ENCODE measurements at places on chromosomes 12 and 14.

GRCh38 chr12:818733-819132, 66.4 kb downstream of the WNK1 start:
- no peak for DNase-seq

DNA sequence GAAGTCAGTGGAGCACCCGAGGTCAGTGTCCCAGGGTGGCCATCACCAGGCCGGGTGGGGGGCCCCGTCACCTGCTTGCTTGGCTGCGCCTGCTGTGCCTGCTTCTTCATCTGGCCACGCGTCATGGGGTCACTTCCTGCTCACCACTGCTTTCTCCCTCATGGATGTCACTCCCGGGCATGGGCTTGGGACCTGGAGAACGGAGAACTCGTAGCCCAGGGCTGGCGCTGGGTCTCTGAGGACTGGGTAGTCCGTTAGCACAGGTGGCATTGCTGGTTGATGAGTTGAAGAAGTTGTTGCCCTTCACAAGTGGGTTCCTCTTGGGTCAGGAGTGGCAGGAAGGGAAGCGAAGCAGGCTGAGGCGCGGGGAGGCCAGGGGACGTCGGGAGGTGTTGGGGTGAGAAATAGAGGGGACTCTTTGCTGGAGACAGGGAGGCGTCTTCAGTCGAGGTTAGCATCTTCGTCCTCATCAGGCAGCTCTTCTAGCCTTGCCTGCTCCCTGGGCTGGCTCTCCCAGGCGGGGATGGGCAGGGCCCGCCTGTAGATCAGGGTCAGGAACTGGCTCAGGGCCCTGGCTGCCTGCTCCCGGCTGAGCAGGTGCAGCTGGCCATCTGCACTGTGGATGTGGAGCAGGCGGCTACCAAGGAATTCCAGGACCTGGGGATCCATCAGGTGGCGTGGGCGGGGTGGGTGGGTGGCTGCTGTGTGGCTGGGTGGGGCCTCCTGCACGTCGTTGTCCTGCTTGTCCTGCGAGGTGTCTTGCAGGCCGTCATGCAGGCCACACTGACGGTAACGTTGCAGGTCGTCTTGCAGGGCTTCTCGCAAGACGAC, 23.0 kb downstream of the RTL1 start:
- DNase-seq: no peak

DNA sequence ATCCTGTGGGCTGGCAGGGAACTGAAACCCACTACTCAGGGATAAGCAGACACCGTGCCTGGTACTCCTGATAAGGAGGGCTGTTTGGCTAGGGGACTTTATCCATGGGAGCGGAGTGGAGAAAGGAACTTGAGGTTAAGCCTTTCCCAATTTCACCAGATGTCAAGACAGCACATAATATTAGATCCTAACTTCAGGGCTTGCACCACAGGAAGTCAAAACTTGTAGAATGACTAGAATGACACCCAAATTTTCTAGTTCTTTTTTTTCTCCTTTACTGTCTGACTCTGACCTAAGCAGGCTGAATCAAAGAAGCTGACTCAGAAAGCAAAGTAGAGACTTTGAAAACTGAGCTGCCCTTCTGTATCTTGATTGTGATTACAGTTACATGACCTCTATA, 7.1 kb upstream of the CGRRF1 start:
- DNase-seq: no peak

- DNase-seq: no peak
These were observed 90.8 kb upstream of the SSTR1 start for GRCh38 chr14:38116895-38117294.

DNA sequence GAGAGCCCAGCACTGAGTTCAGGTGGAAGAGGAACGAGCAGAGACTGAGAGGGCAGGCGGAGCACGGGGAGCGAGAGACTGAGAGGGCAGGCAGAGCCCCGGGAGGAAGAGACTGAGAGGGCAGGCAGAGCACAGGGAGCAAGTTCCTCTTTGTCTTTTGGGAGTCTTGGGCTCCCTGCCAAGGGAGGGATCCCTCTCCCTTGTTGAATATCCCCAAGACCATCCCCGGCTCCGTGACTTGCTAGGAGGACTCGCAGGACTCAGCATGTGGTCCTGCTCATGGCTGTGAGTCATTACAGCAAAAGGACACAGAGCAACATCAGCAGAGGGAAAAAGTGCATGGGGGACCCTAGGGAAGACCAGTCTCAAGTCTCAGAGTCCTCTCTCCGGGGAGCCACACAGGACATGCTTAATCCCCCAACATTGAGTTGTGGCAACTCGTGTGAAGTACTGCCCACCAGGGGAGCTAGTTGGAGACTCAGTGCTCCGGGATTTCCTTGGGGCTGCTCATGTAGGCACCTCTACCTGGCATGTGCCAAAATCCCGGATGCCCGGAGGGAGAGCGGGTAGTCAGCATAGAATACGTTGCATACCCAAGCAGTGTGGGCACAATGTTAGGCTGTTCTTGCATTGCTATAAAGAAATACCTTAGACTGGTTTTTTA, 81.0 kb downstream of the CCDC92 start:
- DNase-seq: no peak

DNA sequence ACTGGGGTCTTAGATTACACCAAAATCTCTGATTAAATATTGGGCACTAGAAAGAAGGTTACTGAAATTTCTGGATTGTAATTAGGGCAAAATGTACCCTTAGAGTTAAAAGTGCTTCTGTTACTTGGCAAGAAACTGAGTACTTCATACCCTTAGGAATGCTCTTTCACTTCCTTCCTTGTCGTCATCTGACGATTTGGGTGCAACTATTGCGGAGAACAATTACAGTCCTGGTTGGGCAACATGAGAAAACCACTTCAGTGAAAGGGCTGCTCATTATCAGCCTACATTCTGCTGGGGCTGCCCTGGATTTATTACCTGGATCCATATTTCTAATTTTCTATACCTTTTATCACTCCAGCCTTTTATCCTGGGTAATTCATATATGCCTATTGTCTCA, 348.5 kb upstream of the MDGA2 start:
- DNase-seq: no peak

DNA sequence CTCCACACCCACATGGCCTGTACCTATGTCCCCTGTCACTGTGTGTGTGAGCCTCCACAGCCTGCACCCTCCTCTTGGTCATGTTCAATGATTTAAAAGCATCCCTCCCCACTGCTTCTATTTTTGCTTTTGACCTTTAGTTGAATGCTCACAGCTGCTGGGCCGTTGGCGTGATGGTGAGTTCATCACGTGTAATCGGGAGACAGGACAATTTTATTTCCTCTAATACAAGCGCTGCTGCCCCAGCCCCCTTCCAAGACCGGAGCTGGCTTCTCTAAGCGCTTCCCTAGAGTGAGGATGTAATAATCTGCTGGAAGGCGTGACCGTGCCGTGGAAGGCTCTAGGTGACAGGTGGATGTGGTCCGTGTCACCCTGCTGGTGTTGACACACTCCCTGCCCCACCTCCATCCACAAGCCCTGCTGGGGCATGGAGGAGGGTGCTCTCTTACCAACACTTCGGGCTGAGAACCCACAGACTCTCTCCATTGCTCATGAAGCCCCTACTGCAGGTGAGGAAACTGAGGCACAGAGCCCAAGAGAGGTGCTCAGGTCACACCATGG, 25.4 kb downstream of the CCDC85C start:
- no peak for DNase-seq

- no peak for DNase-seq
These were observed 153.9 kb downstream of the EMP1 start for GRCh38 chr12:13350381-13350780.

GRCh38 chr14:92702441-92702918, 45.9 kb downstream of the LGMN start:
- DNase-seq: no peak

DNA sequence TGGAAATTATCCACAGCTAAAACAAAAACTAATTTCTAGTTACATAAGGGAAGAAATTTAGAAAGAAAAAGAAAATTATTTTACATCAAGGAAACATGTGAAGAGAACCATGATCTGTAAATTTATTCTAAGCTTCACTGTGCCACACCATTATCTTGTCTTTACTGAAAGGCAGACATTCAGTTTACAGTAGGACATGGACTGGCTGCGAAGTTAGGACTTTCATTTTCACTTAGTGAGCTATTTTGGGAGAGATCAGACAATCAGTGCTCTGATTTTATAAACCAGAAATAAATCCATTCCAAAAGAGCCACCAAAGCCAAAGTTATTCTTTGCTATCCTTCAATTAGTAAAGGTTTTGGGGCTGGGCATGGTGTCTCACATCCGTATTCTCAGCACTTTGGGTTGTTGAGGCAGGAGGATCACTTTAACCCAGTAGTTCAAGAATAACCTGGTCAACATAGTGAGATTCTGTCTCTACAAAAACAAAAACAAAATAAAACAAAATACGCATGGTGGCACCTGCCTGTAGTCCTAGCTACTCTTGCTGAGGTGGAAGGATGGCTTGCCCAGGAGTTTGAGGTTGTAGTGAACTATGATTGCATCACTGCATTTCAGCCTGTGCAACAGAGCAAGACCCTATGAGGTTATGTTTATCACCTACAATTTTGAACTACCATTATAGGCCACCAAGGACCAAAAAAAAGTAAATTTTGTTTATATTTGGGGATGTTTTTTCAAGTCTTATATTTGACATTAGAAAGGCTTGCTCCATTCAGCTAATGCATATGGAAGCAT, 1084.8 kb upstream of the ATXN7L3B start:
- DNase-seq: no peak

- no peak for DNase-seq
These were observed 63.1 kb downstream of the GLT1D1 start for GRCh38 chr12:128916425-128916824.

GRCh38 chr12:39990122-39991101, 115.5 kb downstream of the SLC2A13 start:
- DNase-seq: no peak

DNA sequence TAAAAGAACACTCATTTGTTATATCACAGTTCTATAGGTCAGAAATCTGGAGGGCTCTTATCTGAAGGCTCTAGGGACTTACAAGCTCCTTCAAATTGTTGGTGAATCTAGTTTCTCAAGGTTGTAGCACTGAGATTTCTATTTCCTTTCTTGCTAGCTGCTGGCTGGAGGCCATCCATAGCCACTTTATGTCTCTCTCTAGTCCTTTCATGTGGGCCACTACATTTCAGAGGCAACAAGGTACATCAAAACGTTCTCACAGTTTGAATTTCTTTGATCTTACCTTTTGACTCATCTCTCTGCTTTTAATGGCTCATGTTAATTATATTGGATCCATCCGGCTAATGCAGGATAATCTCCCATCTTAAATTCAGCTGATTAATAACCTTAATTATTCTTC, 286.8 kb downstream of the DIO2 start:
- DNase-seq: no peak

DNA sequence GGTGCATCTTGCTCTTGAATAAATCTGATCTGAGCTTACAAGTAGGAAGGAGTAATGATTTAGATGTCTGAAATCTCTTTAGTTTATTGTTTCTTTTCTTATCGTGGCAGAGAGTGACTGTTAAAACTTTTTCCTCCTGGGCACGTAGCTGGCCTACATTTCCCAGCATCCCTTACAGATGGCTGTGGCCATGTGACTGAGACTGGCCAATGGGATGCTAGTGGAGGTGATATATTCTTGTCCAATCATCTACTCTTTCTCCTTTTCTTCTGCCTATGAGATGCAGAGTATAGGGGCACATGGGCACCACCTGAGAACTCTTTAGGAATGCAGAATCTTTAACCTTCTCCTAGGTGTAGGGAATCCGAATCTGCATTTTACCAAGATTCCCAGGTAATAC, 237.3 kb downstream of the RGS6 start:
- no peak for DNase-seq

DNA sequence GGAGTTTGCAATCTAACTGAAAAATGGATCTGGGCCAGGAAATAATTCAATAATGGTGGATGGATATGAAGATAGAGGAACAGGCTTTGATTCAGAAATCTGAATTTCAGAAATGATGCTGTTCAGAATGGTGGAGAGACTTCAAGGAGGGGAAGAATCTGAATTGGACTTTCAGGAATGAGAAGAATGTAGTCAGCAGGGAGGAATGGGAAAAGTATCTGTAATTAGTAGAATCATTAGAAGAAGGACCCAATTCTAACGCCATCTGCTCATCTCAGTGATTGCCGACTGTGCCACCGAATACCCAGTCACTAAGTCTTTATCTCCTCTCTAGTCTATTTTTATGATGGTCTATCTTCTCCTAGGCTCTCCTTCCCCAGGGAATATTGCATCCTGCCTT, 363.2 kb downstream of the GALC start:
- peak; percentile 12 for DNase-seq

- no peak for DNase-seq
These were observed 7.9 kb downstream of the VWF start for GRCh38 chr12:6116471-6117021.

DNA sequence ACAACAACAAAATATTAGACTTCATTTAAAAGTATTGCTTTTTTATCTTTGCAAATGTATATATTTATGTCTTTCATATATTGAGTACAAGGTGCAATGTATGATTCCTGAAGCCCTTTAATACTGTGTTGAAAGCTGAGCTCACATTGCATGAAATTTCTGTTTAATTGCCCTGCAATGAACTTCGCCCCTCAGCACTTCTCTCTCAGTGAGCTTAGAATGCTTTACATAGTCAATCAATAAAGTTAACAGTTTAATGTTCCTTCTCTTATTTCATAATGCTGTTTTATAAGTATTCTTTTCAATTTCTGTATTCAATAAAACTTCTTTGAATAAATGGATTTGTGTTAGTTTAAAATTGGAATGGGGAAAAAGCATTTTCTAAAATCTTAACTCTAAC, 607.1 kb downstream of the SOX5 start:
- no peak for DNase-seq

- no peak for DNase-seq
These were observed 483.4 kb downstream of the DIO2 start for GRCh38 chr14:79727900-79728299.

DNA sequence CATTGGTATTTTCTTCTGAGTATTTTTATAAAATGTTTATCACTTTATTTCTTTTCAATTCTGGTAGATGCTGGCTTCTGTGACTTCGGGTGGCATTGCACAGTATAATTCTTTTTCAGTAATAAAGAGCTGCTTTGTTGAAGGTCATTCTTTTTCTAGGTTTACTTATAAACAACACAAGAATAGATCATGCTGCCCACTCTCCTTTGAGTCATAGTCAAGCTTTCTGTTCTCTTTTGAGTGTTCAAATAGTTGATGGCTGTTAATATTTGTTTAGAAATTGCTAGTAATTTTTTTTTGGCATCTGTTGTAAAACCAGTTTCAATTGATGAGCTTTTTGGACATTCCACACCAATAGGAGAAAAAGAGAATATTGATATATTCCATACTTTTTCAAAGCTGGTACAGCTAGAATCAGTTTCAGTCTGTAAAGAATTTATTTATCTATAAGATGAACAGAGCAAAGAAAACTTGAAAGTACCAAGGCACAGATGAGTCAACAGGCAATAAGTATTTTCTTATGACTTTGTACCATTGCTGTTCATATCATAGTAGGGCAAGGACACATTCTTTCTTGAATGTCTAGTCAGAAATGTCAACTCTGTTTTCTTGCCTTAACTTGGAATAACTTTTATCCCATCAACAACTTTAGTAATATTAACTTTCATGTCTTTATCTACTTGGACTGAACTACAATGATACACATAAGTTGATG, 513.0 kb upstream of the SEL1L start:
- DNase-seq: no peak

Measured in NCI-H526 treated with DMSO at 0.1 percent for 48 hours (cell line).